ENCODE measurements at places on chromosomes 2 and 18.

DNA sequence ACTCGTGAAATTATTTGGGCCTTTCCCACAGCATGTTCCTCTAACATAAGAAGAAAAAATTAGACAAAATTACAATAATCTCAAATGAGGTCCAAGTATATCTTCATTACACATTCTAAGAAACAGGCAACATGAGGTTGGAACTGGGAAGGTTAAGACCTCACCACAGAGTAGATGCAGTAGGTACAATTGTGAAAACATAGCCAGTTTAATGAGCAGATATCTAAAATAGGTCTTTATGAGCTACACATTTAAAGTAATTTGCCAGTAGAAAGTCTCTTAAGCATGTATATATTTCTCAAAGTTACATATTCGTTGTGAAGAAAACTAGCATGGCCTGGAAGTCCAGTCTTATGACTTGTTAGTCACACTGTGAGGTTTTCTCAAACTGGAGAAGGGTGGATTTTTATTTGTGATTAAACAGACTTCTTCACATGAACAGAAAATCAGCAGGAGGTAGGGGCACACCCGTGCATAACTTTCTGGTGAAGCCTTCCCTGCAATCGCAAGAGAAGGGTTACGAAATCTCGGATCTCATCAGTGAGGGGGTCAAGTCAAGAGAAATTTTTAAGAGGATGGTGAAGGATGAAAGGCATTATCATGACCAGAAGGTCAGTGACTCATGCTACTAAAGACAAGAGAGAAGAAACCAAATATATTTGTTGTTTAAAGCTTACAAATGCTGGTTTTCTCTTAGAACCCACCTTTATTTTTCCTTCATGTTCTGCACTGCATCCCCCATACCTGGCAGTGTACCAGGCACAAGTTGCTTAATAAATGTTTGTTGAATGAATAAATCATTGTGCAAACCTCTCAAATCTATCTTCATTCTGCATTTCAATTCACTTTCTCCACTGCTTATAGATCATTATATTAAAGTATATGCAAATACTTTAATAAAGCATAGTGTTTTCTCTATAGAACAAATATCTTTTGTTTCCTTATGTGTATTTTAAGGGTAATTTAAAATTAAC, 5.1 kb upstream of the RAB27B start:
- no peak for DNase-seq

DNA sequence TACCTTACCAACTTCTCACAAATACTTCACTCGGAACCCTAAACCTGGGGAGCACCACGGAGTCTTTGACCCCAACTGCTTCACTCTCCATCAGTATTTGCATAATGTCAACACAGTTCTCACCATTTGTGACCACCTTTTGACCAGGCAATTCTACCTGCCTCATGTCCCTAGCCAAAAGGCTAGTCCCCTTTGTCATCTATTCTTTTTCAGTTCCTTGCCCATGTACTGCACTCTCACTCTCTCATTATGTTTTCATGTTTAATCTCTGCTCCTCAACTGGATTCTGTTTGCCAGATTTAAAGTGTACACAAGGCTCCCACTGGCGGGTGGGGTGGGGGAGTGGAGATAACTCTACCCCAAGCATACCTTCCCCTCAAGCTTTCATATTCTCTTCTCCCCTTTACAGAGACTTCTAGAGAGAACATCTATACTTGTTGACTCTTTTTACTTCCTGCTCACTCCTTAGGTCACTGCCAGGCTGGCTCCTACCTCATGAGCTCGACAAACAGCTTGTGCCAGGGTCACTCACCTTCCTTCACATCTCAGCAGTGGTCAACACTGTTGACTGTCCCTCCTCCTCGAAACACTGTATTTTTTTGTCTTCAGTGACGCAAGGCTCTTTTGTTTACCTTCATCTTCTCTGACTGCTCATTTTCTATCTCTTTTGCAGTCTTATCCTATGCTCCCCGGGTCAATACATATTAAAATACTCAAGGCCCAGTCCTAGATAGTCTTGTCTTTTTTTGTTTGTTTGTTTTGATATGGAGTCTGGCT, 88.7 kb upstream of the MAP4K3 start:
- no peak for DNase-seq

DNA sequence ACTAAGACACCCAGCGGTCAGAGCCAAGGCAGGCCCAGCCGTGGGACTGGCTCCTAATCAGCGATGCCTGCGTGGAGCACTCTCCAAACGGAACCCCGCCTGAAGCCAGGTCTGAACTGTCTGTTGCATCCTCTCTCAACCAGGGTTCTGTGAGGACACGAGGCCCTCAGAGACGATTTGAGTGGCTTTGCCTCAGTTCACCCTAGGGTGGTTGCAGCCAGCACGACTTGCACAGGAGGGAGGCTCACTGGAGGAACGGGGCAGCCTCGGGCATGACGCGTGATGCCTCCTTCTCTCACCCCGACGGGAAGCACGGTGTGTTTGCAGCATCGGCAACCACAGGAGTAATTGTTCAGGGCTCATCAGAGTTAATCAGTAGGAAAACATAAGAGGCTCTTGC, 336.4 kb downstream of the EIPR1 start:
- peak; percentile 64 for DNase-seq

DNA sequence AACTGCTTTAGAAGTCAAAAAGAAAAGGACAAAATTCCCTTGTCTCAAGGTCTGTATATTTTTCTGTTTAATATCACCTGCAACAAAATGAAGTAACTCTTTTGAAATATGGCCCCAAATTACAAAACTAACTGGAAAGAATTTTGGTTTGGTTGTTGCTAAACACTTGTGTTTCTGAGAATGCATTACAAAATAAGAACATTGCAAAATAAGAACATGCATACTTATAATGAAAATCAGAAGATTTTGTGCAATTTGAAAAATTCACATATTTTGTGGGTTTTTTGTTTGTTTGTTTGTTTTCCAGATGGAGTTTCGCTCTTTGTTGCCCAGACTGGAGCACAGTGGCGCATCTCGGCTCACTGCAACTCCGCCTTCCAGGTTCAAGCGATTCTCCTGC, 21.8 kb downstream of the NDUFB3 start:
- no peak for DNase-seq

GRCh38 chr2:16537347-16537746, 128.3 kb downstream of the CYRIA start:
- DNase-seq = no peak

DNA sequence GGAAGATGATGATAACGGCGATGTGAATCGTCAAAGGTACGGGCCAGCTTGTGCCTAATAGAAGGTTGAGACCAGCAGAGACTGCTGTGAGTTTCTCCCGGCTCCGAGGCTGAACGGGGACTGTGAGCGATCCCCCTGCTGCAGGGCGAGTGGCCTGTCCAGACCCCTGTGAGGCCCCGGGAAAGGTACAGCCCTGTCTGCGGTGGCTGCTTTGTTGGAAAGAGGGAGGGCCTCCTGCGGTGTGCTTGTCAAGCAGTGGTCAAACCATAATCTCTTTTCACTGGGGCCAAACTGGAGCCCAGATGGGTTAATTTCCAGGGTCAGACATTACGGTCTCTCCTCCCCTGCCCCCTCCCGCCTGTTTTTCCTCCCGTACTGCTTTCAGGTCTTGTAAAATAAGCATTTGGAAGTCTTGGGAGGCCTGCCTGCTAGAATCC, 3.0 kb downstream of the FZD7 start:
- peak; percentile 74 for DNase-seq

DNA sequence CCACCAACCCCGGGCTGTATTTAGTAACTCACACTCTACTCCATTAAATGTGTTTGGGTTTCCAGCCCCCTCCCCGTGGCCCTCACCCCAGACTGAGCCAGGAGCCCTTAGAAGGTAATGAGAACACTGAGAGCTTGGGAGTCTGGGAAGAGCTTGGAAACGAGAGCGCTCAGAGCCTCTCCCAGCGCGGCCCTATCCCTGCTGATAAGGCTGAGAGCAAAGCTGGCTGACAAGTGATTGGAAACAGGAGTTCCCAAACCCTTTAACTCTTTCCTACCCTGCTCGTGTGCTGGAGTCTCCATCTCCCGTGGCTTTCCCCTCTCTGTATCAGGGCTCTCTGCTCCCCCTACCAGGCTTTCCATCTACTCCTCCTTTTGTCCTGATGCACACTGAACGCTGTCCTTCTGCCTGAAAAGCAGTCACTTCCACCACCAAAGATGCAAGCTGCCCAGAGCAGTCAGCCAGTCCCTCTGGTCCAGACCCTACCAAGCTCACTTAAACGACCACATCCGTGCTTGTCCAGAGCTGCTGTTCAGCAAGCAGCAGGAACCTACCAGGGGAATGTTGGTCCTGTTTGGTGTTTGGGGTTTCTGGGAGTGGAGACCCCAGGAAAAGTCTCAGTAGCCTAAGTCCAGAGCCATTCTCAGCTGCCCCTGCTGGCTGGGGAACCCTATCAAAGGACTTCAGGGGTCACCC, 100.0 kb upstream of the PKDCC start:
- DNase-seq = no peak

GRCh38 chr18:5969355-5969988, 74.2 kb upstream of the TMEM200C start:
- no peak for DNase-seq

GRCh38 chr2:79887747-79888374, 375.0 kb downstream of the CTNNA2 start:
- DNase-seq = no peak

DNA sequence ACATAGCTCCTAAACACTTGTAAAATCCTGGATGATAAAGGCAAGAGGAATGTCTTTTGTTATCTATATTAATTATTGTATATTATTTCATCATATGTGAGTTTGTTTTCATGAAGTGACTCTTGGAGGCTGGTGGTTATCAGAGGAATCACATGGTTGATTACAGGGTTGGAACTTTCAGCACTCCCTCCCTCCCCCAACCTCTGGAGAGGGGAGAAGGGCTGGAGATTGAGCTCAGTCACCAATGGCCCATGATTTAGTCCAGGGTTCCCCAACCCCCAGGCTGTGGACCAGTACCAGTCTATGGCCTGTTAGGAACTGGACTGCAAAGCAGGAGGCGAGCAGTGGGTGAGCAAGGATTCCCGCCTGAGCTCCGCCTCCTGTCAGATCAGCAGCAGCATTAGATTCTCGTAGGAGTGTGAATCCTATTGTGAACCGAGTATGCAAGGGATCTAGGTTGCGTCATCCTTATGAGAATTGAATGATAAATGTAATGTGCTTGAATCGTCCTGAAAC, 37.7 kb downstream of the FBXO48 start:
- DNase-seq = no peak

DNA sequence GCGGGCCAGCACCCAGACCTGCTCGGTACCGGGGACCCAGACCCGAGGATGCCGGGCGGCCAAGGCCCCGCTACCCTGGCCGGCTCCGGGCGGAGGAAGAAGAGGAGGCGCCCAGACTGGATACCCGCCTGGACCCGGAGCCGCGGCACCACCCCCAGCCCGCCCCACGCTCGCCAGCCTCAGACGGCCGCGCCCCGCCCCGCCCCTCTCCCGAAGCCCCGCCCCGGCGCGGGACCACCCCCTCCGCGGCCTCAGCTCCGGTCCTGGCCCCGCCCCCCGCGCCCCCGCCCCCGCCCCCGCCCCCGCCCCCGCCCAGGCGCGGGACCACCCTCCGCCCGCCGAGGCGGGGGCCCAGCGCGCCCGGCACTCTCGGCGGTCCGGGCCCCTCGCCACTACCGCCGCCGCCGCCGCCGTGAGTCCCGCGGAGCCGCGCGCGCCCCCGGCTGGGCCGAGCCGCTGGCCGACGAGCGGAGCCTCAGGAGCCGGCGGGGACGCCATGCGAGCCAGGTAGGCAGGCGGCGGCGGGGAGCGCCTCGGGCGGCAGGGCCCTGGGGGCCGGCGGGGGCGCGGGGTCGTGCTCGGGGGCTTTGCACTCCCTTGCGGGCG, at the start of gene SH3BP4:
Gene SH3BP4, plus strand, starts transcription at position 354 of the 606 bp plus-strand sequence. CDS start 82,986 bp downstream, outside the sequence.
- DNase-seq = peak; percentile 85

GRCh38 chr2:83280391-83280790, 1178.7 kb downstream of the SUCLG1 start:
- no peak for DNase-seq

DNA sequence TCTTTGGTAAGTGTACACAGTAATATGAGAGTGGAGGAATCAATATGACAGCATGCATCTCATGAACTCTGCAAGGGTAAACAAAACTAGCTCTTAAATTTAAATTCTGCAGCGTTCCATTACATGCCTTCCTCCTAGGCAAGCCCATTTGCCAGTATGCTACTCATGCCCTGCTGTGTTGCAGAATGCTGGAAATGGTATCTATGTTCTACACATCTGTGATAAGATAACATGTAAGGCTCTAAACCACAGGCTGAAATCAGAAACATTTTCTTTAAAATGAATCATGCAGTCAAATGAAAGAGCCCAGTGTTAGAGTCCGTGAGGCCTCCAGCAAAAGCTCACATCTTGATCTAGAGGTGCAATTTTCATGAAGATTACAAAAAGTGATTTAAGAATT, 112.8 kb upstream of the FN1 start:
- no peak for DNase-seq

DNA sequence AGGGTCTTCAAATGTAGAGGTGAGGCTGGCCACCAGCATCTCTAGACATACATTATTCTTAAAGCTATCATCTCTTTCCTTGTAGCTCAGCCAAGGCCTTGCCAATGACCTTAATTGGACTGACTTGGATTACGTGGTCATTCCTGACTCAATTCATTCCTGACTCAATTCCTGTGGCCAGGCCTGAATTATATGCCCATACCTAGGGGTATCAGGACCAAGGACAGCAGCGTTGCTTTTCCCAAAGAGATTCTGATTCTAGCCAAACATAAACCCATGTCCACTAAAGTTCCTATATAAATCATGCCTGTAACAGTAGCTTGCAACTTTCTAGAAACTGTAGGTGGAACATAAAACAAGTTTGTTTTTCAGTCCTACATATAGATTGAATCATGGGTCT, 231.7 kb downstream of the ARL6IP6 start:
- no peak for DNase-seq

- DNase-seq = no peak
These were observed 881.8 kb downstream of the SLC4A3 start for GRCh38 chr2:220509096-220509757.

- DNase-seq = no peak
These were observed 1.4 kb downstream of the PPP4R1 start for GRCh38 chr18:9612977-9613376.

DNA sequence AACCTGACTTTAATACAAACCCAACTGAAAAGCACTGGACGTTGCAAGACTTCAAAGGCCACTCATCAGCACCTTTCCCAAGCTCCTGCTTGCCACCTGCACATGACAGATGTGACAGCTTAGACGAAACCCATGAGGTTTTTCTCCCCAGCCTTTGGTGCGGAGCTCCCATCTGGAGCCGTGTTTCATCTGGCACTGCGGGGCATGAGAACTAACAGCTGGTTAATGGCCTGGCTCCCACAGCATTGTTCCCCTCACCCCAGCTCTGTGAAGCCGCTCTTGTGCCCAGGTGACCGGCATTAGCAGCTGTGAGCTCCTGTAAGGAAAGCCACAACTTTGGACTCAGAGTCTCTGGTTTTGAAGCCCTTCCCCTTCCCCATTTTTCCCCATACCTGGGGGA, 50.9 kb downstream of the GALR1 start:
- DNase-seq = no peak

DNA sequence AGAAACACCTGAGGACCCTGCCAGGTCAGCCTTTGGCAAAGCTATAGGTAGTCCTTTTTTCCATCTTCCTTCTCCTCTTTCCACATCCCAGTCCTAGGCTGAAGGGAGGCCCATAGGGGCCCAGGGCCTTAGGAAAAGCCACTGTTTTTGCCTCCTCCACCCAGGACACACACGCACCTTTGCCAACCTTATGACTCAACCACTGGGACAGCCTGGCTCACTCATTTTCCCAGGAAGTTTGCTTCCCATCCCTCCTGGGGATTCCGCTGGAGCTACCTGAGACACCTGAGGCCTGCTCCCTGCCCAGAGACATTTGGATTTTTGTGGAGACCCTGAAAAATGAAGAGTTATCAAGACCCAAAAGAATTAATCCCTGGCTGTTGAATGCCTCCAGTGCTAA, 273.4 kb upstream of the SIX2 start:
- no peak for DNase-seq

All from type B pancreatic cell (in vitro differentiated cells).